ENCODE measurements at places on chromosomes 7 and 10.

GRCh38 chr10:99850767-99851340 is 68.4 kb downstream of the ABCC2 start:
- DNase-seq: no peak

- DNase-seq: no peak
Measured at GRCh38 chr7:159012353-159013069, 132.2 kb downstream of the VIPR2 start.

GRCh38 chr10:58555170-58555929 is 42.7 kb downstream of the BICC1 start:
- DNase-seq: no peak

GRCh38 chr7:107902381-107902780 is 11.4 kb downstream of the DLD start:
- no peak for DNase-seq

- no peak for DNase-seq
Measured at GRCh38 chr10:18658271-18659124, 733 bp upstream of the ARL5B start.

- no peak for DNase-seq
Measured at GRCh38 chr7:38934536-38934935, 25.5 kb upstream of the VPS41 start.

DNA sequence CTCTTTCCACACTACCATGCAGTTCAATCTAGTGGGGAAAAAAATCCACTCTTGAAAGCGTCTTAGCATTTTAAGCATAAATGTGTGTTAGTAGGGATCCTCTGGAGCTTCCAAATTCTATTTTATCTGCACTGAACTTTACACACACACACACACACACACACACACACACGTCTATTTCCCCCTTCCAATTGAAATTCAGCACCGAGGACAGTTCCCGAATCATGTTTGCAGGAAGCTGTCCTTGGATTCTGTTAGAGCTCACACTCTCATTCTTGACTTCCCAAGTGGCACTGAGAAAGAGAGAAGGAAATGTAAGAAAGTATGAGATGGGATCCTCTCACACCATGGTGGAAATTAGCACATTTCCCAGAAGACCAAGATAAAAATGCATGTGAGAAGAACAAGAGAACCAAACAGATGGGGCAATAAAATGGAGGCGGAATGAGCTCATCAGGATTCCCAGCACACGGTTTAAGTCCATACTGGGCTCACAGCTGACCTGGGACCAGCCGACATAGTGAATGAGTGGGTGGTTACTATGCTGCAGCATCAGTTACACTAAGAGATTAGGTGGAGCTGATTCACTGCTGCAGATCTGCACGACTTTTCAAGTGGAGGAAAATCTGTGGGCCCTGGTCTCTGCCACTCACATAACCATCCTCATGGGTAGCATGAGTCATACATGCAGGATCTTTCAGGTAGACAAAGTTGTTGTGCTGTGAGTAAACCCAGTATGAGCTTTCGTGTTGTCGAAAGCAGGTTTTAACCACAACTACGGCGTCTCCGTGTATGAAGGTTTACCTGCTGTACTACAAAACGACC is 3.3 kb upstream of the NPTX2 start:
- DNase-seq: peak; percentile 14

DNA sequence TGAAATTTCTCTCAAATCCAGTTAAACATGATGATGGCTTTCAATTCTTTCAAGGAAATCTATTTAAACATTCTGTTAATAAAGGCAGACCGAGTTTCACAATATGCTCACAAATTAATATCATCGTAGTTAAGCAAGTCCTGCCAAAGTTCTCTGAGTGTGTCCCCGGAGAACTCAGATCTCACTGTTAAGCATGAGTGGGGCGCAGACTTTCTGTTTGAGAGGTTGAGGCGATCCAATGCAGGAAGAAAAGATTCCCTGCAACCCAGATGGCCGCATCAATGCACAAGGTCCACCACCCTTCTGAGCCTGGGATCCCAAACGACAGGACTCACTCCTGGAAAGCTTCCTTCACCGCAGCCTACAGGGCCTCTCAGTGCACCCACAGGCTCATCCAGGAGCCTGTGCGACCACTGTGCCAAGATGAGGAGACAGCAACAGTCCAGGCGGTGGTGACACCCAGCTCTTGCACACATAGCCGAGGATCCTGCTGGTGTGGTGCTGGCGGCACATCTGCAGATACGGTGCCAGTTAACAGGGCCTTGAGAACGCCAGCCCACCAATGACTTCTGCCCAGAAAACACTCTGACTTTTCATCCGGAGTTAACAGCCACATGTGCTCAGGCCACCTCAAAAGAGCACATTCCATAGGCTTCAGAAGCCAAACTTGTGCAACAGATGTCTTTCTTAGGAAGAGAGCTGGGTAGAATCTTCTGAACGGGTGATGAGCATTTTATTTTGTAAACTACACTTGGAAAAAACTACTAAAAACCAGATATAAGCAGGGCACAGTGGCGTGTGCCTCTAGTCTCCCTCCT is 102.1 kb downstream of the ZRANB1 start:
- DNase-seq: no peak

DNA sequence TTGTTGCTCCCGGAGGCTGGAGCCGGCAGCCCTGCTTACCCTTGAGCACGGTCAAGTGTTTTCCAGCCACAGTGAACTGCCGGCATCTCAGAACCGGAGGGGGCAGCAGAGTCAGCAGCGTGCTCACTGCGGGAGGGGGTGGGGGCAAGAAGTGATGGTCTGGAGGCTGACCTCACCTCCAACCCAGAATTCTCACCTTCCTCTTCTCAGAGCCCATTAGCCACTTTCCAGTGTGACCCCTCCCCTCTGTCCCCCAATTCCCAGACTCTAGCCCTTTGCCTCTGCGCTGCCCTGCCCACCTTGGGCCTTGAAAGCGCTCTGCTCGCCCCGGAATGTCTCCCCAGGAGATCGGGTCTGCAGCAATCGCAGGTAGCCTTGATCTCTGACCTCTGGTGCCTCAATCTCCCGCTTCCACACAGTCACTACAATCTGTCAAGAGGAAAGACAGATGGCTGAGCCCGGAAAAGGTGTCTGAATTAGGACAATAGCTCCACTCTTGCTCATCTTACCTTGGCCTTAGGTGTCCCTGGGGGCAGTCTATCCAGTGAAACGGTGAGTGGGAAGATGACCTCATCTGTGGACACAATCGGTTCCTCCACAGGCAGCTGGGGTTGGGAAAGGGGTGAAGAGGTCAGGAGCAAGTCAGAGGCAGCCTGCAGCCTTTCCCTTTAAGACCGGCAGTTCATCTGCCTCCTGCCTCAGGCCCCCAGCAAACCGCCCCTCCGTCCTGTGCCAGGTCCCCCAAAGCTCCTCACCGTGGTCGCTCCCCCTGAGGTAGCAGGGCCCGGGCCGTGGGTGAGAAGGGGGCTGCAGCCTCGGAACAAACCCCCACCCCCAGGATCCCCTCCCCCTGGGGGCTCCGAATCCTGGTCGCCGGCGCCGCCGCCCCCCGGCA is 942 bp downstream of the TRAPPC14 start:
- DNase-seq: no peak

- DNase-seq: no peak
Measured at GRCh38 chr7:99258501-99258900, 14.1 kb upstream of the MYH16 start.

- no peak for DNase-seq
Measured at GRCh38 chr7:41975849-41976248, 261.2 kb downstream of the GLI3 start.

GRCh38 chr7:30549931-30550493 is 44.7 kb upstream of the GARS1 start:
- DNase-seq: no peak
